Lung (tissue), 17 donors: ENCODE measurements at places on chromosomes 13 and 19.

GRCh38 chr19:40261631-40262030 lies 23.5 kb downstream of the AKT2 start:
- DNase-seq, result no peak

- DNase-seq, result no peak
Measured at GRCh38 chr13:55554741-55555140, 1586.0 kb upstream of the PRR20A start.

GRCh38 chr13:71054358-71054757 lies 812.6 kb downstream of the DACH1 start:
- DNase-seq, result no peak

DNA sequence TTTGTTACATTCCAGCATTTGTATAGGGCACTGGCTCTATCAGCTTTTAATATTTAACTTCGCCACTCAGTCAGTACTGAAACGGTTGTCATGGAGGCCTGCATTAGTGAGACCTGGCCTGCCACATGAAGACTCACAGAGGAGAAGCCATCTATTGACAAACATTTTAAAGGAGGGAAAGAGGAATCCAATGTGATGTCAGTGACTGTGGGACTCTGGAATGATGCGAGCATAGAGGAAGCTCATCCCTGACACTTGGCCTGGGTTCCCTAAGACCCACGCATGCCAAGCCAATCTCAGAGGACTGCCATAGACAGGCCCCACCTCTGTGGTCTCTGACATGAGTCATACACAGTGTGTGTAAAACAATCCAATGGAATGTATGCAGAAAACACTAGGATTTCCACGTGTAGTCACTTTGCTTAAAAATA lies 7.9 kb upstream of the DPY19L3 start:
- DNase-seq, result no peak

DNA sequence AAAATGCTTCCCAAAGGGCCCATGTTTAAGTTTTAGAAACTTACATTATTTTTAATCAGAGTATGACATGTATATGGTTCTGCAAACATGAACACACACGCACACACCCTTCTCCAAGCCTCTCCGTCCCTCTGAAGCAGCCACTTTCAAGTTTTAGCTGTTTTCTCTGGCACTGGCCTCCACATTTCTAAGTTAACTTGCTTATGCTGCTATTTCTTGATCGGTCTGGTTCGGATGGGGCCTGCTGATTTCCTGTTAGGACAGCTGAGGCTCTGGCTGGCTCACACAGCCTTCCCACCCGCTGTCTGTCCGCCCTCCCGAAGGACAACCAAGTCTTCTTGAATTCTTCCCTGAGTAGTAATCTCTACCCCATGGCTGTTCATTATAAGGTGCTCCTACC lies 4.4 kb downstream of the SPC24 start:
- DNase-seq, result peak; percentile 77

DNA sequence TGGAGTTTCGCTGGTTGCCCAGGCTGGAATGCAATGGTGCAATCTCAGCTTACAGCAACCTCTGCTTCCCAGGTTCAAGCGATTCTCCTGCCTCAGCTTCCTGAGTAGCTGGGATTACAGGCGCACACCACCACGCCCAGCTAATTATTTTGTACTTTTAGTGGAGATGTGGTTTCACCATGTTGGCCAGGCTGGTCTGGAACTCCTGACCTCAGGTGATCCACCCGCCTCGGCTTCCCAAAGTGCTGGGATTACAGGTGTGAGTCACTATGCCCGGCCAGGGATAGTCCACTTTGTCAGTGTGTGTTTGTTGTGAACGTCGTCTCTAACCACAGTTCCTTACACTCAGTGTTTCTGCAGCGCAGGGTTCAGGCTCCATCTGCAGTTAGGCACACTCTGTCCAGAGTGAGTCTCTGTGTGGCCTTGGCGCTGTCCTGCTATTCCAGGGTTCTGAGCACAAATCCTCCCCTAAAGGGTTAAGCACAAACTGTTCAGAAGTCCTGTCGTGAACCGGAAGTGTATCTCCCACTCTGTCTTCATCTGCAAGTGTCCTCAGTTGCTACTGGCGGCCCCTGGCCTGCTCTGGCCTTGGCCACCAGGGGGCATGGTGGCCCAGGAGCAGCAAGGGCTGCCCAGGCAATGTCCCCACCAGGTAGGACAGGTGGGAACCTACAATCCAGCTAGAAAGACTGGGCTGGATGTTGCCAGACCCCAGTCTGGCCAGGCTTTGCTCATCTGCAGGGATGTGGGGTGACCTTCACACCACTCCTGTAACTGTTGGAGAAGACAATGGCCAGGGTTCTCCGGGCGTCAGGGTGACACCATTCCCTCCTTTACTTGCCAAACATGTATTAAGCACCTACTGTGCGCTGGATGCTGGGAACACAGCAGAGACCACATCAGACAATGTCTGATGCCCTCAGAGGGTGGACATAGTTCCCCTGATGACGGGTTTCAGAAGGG lies 38.8 kb upstream of the GATAD2A start:
- DNase-seq, result peak; percentile 65

DNA sequence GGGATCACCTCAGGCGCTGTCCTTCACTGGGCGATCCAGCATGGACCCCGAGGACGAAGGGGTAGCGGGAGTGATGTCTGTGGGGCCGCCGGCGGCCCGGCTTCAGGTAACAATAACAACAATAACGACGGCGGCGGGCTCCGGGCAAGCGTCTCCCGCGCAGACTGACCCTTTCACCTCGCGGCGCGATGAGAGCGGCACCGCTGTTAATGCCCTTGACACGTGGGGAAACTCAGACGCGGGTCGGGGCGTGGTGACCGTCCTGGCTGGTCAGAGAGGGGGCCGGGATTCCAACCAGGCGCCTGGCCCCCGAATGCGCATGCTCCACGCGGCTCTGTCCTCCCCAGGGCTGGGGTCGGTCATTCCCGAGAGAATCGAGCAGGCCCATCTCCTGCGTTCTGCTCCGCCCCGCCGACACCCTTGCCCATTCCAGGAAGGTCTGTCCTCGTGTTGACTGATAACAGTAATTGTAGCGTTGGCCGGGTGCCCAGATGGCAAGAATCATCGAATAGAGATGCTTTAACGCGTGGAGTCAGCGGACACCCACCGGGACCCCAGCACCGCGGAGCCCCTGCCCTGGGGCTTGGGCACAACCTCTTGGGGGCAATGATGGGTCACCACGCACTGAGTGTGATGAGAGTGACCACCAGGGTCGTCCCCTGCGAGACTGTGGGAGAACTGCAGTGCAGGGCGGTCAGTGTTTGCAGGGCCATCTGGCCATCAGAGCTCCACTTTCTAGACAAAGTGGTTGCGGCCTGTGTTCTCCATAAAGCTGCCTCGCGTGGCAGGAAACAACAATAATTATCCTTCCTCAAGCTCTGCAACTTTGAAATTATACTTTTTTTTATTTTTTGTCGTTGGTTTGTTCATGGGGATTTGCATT lies 528 bp downstream of the ZNF8 start:
- DNase-seq, result peak; percentile 89

DNA sequence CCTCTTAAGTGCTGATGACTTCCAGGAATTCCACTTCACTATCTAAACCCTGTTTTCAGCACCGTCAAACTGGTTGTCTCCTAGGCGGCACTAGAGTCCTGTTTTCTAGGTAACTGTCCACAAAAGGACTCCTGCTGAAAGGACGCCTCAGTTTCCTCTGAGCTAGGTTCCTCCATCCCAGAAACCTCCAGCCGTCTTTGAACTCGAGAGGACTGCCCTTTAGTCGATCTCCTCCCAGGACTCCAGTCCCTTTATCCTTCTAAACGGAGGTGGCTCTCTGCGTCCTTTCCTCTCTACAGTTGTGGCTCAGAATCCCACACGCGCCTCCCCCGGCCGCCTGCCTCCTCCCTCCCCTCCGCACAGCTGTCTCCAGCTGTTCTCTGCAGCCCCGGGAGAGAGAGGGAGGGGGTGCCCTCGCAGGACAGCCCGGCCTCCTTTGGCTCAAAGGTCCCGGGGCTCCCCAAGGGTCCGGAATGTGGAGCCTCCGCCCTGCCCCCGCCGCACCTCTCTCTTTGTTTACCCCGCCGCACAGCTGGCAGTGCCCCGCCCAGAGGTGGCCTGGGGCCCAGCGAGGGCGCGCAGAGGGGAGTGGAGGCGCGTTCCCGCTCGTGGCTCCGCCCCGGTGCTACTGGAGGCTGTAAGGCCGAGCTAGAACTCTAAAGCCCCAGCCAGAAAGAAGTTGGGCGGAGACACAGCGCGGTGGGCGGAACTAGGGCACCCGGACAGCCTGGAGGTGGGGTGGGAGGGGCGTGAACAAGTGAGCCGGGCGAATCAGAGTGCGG lies 2.4 kb downstream of the LTBP4 start:
- peak; percentile 99 for DNase-seq

GRCh38 chr13:34521171-34521570 lies 420.9 kb upstream of the NBEA start:
- peak; percentile 36 for DNase-seq

DNA sequence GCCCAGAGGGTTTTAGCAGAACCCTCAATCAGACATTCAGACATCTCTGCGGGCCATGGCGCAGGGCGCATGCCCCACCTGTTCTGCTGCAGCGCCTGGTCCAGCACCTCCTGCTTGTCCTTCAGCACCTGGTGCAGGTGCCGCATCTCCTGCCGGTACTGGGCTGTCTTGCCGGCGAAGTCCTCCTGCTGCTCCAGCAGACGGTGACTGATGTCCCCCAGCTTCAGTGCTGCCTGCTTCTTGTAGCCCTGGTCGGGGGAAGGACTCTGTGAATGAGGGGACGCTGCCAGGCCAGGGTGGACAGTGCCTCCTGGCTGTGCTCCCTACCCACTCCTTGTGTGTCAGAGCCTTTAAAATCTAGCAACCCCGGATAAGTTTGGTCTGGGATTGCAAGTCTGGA lies 12.2 kb upstream of the SLC7A9 start:
- no peak for DNase-seq

GRCh38 chr13:113963376-113963775 lies 10.5 kb downstream of the C13orf46 start:
- no peak for DNase-seq

- DNase-seq, result no peak
Measured at GRCh38 chr13:99231721-99232120, 26.5 kb downstream of the GPR18 start.

- peak; percentile 38 for DNase-seq
Measured at GRCh38 chr13:66657165-66657881, 572.8 kb downstream of the PCDH9 start.

DNA sequence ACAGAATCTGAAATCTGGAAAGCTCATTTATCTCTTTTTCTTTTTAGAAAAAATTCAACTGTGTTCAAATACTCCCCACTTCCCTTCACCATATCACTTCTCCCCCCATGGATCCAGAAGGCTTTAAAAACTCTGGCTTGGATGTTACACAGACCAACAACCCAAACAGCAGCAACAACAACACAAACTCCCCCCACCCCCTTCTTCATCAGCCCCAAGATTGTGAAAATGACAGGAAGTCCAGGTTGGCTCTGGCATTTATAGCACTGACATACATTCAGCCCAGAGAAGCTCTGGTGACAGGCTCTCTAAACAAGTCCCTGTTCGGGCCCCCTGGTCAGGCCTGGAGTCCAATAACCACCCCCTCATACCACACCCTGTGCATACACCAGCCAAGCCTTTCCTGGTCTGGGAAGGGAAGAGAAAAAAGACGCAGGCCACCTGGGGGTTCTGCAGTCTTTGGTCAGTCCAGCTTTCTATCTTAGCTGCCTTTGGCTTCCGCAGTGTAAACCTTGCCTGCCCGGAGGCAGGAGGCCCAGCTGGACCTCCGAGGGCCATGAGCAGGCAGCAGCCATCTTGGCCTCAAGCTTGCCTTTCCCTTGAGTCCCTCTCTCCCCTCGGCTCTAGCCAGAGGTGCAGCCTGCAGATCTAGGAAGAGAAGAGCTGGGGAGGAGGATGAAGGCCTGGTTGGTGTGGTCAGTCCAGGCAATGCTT lies 6.8 kb downstream of the CDX2 start:
- DNase-seq, result no peak

GRCh38 chr19:34556488-34556887 lies 74.9 kb downstream of the WTIP start:
- peak; percentile 25 for DNase-seq

GRCh38 chr13:91904597-91904996 lies 506.2 kb downstream of the GPC5 start:
- DNase-seq, result no peak

DNA sequence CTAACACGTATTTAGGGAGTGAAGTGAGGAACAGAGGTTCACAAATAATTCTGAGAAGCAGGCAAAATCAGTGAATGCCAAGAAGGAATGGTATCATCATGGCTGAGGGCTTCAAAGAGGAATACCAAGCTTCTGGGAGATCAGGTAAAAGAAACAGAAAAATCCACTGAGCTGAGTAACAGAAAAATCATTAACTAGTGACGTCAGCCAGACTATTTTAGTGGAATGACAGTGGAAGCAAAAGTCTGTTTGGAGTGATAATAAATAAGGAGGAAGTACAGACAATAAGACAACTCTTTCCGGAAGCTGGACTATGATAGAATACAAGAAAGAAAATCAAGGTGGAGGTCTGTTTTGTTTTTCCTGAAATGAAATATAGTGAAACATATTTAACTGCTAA lies 83.5 kb downstream of the SACS start:
- DNase-seq, result no peak
